ENCODE measurements at places on chromosomes 3 and 15.

GRCh38 chr3:22371036-22371435, 620.0 kb upstream of the ZNF385D start:
- no peak for DNase-seq

DNA sequence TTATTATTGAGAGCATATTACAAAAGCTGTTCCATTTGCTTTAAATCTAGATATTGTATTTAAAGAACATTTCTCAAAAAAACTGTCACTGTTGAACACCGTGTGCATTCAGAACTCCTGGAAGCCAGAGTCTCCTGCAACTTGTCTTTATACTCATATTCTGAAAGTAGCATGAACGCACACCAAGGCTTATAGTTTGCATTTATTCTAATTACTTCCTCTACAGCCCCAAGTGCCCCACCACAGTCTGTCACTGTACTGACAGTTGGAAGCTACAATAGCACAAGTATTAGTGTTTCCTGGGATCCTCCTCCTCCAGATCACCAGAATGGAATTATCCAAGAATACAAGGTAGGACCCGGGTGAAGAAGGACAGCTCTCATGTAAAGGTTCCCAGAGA, 537.4 kb downstream of the ROBO2 start:
- no peak for DNase-seq

DNA sequence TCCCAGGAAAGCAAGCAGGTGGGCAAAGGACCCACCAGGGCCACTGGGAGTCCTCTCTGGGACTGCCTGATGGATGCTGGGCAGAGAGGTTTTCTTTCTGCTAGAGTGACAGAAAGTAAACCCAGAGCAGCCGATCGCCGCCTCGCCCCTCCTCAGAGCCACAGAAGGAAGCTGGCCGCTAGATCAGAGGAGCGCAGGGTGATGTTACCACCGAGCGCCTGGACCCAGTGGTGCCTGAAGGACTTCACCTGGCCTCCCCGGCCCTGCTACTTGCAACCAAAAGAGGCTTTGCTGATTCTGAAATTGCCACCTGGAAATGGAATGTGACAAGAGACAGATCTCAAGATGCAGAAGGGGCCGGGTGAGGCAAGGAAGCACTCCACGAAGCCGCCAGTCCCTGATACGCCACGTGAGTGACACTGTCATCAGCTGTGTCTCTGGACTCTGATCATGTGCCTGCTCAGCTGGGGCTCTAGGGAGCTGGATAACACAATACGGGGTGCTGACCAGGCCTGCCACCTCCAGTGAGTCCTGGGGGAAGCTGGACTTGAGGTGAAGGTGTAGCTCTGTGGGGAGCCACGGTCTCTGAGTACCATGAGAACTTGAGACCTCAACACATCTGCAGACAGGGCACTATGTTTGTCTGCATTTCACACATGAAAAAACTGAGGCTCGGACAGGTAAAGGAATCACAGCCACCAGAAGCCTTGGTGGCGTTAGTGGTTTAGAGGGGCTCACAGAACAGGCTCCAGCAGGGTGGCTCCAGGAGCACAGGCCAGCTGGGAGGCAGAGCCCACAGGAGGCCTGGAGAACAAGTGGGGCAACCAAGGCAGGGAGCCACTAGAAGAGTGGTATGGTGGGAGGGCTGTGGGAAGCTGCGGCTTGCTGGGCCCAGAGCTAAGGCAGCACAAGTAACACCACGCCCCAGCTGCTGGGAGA, 137.9 kb upstream of the PRR20G start:
- DNase-seq: no peak

GRCh38 chr3:196227629-196228493, 11.5 kb downstream of the SLC51A start:
- DNase-seq: no peak

DNA sequence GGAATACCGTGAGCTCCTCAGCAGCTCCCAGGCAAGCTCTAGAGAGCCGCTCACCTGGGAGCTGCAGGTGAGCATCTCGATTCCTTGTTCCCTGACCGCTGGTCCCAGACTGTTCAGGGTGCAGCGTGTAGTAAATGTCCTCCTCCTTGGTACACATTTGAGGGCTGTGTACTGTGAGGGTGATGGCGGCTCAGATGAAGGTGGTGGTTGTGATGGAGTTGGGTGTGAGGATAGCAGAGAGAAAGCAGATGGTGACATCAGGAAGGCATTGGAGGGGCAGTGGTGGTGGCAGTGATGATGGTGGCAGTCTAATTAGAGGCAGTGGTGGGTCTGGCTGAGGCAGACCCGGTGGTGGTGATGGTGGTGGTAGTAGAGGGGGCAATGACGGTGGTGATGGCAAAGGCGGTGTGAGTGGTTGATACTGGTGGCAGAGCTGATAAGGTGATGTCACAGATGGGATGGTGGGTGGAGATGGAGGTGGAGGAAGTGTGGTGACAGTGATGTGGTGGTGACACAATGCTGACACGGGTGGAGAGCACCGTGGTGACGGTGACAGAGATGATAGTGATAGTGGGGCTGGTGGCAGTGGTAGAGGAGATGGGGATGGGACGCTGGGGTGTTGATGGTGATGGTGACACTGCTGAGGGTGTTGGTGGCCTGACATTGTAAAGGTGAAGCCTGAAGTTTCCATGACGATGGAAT, at the start of gene DNAJB8:
TSS of gene DNAJB8 (minus strand) at position 51 of the 702 bp plus-strand sequence. CDS start 3,645 bp downstream, outside the sequence.
- no peak for DNase-seq

GRCh38 chr3:29128001-29128400, 152.9 kb upstream of the RBMS3 start:
- no peak for DNase-seq

- DNase-seq: no peak
Observed at GRCh38 chr15:98069256-98069655, 108.8 kb downstream of the ARRDC4 start.

DNA sequence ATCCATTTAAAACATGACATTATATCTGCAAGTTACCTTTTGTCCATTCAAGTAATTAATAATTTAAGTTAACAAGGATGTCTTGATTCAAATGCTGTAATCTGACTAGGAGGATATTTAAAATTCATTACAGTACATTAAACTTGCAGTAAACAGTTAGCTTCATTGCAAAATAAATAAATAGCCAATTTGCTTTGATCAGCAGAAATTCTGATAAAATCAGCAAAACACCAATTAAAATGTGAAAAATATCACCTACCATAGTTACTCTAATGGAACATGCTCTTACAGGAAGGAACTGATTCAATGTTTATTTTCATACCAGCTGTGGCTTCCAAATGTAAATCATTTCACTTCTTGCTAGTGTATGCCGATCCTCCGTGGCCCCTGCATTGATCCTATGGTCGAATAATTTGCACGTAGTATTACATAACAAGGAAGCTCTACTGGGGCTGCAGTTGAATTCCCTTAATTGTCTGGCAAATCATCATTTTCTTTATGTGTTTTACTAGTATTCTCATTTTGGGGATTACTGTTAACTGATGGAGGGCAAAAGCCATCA, 150.7 kb downstream of the FOXB1 start:
- no peak for DNase-seq

DNA sequence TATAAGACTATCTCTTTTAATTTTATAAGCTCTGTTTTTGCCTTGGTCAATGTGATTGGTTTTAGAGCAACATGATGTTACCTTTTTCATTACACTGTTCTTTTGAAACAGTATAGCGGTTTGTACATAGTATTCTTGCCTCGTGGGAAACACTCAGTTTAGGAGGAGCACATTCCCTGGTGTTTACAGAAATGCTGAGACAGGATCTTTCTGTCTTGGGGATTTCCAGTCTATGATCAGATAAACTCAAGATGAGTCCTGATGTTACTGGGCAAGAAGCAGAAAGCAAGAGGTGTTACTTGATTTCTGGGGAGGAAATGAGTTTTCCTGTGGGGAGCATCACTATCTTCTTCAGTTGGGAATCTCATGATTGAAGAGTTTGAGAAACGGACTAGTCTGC, 2.5 kb downstream of the TMEM266 start:
- no peak for DNase-seq

DNA sequence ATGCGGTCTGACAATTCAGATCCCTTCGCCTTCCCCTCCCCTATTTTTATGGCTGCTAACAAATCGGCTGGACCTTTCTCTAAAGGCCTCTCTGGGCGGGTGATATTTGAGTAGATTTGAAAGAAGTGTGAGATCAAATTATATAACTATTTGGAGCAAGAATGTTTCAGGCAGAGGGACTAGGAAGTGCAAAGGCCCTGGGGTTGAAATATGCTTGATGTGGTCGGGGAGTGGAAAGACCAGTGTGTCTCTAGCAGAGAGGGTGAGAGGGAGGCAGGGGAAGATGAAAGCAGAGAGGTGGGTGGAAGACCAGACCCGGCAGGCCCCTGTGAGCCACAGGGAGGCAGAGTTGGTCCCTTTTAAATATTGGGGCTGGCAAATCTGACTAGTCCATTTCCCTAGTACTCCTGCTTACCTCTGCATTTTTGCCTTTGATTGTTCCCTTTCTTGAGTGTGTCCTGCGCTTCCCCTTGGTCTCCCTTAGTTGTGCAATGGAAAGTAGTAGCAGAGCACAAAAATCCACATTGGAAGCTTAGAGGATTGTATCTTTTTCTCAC, 32.3 kb downstream of the SLCO3A1 start:
- no peak for DNase-seq

GRCh38 chr3:45214061-45214680, 11.9 kb downstream of the TMEM158 start:
- DNase-seq: no peak

- DNase-seq: no peak
Observed at GRCh38 chr3:30319713-30320112, 286.7 kb upstream of the TGFBR2 start.

- peak; percentile 85 for DNase-seq
Observed at GRCh38 chr3:52197842-52198625, at the start of gene ALAS1. Gene ALAS1, plus strand, starts transcription at chr3:52198160. Its CDS starts 1,082 bp downstream, at chr3:52199242.

- DNase-seq: no peak
Observed at GRCh38 chr3:14806641-14807263, 12.0 kb upstream of the FGD5 start.

DNA sequence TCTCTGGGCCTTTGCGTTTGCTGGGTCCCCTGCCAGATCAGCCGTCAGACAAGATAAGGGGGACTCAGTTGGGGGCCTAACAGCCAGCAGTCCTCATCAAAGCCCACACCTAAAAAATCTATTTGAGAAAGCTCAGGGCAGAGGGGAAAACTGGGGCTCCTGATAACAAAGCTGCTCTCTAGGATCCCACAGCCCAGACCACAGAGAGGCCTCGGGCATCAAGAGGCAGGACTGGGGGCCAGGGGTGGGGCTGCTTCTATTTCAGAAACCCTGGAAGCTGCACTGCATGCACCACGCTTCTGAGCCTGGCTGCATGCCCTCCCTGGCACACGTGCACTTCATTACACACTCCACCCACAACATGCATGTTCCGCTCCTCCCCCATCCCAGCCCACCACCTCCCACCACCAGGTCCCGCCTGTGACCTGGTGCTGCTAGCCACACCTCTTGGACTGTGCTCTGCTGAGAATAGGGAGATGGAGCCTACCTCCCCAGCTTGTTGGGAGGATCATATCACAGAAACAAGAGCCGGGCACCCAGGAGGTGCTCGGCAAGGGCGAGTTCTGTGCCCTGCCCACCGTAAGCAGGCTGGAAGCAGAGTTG, 26.6 kb downstream of the FBLN2 start:
- DNase-seq: no peak

GRCh38 chr15:49830391-49830790, 209.5 kb downstream of the DTWD1 start:
- DNase-seq: no peak

DNA sequence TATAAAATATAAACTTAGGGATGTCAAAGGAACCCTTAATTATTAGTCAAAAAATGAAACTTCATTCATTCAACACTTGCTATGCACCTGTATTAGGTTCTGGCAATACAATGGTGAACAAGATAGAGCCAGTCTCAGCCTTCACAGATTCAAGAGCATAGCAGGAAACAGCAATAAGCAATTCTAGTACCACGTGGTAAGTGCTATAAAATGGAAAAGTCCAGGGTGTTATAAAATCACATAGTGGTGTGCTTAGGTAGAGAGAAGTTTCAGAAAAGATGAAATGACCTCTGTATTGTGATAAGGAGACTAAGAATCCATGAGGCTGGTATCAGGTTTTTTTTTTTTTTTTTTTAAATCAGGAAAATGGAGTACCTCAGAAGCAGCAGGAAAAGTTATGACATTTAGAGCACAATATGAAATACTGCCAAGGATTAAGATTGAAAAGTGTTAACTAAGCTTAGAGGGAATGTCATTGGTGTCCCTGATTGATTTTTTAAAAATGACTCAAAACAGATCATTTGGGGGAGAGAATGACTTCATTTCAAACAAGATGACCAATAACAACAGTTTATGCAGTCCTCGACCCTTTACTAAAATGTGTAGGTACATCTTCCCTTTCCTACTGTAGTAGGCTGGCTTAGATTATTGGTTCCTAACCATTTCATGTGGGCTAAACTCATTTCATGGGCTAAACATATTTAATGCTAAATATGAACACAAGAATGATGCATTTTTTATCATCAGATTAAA, 5.0 kb downstream of the TOMM70 start:
- DNase-seq: no peak

GRCh38 chr15:53324061-53324460, 435.4 kb downstream of the WDR72 start:
- DNase-seq: no peak

DNA sequence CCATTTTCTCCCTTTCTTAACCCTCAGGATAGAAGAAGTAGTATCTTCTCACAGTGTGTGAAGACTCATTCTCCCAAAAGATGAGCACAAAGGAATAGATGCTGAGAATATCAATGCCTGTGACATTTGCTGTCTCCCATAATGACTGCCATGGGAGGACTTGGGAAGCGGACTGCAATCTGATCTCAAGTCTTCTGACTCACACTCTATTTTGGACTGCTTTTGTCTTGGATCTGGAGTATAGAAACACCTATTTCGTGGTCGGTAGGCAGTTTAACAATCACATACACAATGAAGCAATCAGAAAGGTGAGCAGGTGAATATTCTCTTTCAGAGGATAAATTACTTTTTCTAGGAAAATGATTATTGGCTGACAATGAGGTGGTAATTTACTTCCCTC, 852.0 kb downstream of the FHIT start:
- DNase-seq: no peak

DNA sequence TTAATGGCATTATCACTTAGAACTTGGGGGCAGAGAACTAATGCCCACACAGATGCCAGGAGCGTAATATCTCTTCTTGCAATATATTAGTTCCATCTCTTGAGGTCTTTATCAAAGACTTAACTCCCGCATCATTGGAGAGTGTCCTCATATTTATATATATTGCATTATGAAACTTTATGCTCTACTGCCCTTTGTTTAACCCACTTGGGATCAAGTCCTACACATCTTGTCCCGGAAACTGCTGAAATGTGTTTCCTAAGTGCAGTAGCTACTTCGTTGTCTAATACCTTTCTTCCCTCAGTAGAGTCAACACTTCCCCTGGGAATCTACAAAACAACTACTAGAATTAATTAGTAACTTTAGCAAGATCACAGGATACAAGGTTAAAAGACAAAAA, 1029.2 kb downstream of the OTOL1 start:
- DNase-seq: no peak

DNA sequence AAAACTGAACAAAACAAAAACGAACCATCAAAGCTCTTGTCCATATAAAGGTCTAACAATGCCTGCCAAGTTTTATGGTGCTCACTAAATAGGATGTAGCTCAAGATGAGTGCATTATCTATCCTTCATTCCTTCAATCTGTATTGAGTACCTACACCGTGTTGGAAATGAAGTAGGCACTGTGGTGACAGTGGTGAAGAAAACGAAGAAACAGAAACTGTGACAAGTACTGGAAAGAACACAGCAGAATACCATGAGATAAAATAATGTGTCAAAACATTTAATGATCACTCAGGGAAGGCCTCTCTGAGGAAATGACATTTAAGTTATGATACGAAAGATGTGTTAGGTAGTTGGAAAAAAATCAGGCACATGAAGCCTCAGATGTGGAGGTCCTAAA, 36.2 kb downstream of the CBLB start:
- no peak for DNase-seq
